ENCODE measurements at places on chromosomes 1 and 21.
A peak's percentile ranks its signal among the peaks of the same experiment; 100 is the strongest.

DNA sequence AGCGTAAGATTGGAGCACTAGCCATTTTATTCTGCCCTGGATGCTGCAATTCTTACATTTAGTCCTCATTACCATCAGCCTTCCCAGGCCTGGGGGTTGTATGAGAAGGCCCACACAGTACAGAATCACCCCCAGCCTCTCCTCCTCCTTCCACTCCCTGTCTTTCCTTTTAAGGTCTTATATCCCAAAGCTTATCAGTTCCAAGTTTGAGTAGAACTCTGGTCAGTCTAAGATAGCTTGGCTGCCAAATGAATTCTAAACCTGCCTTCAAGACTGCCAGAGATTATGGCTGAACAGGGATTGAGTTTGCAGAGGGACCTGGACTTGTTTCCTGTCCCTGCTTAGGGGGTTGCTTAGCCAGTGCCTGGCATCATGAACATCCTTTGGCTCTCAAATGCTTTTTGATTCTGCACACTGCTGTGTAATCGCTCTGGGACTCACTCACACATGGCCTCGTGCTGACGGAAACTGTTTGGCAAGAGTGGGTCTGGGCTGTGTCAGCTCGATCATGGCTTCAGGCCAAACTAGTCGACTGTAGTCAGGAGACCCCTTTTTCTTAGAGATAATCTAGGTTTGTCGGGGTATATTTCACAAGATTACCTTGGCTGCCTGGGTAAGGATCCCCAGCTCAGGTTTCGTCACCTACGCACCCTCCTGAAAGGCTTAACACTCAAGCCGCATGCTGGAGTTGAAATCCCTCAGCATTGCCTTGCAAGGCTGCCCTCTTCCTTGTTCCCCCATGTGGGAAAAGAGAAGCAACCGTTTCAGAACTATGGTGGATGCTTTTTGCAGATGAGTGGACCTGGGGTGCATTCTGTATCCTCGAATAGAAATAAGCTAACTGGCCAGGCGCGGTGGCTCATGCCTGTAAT, 252.6 kb downstream of the NFIA start:
- no peak for DNase-seq

DNA sequence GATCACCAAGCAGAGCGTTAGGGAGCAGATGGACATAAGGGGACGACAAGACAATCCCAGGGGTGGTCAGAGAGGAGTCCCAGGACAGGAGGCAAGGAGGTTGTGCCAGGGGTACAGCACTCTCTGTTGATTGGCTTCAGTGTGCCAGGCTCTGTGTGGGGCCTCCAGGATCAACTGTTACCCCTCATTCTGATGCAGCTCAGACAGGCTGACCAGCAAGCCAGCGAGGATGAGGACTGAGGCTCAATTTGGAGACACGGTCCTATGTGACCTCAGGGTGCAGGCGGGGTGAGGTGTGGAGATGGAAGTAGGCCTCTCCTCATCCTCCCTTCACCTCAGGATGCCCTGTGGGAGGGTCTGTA, 4.0 kb downstream of the HYI start:
- peak; percentile 9 for DNase-seq

DNA sequence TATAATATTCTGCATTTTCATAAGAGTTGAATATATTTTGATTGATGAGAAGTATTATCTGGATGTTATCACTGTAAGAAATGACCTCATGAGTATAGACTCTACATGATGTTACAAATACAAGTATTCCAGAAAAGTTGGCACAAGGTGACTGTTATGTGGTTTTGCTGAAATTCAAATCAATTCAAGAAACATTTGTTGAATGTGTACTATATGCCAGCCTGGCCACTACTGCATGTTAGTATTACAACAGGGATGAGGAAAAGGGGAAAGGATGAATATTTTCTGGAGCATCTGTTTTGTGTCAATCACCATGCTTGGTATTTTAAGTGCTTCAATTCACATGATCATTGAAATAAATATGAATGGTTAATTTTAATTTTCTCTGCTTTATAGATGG, 250.9 kb upstream of the PBX1 start:
- DNase-seq, result no peak

GRCh38 chr1:194731025-194731424, 1544.6 kb upstream of the B3GALT2 start:
- no peak for DNase-seq

DNA sequence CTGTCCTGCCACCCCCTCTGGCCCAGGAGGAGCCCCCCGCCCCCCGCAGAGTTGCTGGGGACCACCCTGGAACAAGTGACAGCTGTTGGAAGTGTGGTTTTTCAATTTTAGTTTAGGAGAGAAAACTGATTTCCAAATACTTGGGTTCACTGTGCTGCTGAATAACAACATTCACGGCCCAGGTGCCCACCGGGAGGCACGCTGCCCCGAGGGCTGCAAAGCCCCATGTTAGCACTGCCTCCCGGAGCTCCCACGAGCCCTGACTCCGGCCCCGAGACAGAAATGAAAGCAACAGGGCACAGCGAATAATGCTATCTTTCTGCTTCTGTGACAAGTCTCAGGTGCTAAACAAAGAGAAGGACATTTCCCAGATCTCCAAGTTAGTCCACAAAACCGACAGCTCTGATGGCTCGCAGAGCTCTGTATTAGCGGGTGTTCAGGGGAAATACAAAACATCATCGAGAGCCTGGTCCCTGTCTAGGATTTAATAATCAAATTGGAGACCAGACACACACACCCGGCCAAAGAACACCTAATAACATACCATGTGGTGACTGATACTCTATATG, 451.5 kb downstream of the KIF26B start:
- peak; percentile 19 for DNase-seq

GRCh38 chr1:42721926-42722325, 18.1 kb downstream of the CLDN19 start:
- no peak for DNase-seq

DNA sequence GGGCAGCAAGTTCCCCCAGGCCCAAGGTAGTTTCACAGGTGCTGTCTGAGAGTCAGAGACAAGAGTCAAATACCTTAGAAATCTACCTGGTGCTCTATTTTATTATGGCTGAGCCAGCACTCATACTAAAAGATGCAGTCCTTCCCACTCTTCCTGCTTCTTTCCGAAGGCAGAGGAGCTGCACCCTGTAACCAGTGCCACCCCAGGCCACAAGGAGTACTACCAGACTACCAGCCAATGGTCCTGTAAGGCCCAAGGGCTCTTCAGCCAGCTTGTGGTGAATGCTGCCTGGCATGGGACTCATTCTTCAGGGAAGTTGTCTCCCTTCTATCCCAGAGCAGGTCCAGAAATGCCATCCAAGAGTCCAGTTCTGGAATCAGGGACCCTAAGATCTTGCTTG, 203.8 kb upstream of the DUSP10 start:
- peak; percentile 41 for DNase-seq

DNA sequence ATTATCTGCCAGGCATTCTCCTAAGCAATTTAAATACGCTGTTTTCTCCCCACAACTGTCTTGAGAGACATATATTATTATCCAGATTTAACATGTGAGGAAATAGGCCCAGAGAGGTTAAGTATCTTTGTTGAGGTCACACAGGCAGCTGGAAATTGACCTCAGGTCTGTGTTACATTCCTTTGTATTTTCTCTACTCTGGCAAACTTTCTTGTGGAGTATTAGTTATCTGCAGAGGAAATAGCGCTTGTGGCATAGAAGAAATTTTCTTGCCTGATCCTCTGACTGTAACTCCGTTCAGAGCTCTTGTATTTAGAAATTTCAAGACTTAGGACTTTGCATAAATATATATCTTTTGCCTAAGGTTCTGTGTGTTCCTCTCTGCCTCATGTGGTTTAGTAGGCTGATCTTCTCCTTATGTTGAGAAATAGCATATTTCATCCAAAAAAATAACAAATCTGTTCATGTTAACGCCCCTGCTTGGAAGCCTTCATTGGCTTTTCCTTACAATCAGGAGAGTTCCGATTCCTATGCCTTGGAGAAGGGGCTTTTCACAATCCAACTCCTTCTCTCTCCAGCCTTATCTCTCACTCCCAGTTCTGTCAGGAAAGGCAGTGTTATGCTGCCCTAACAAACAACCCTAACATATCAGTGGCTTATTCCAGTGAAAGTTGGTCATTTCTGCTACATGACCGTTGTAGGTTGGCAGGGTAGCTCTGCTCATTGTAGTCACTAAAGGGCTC, 2.5 kb upstream of the JUN start:
- DNase-seq, result no peak

GRCh38 chr1:30417701-30418046, 305.7 kb downstream of the MATN1 start:
- no peak for DNase-seq

DNA sequence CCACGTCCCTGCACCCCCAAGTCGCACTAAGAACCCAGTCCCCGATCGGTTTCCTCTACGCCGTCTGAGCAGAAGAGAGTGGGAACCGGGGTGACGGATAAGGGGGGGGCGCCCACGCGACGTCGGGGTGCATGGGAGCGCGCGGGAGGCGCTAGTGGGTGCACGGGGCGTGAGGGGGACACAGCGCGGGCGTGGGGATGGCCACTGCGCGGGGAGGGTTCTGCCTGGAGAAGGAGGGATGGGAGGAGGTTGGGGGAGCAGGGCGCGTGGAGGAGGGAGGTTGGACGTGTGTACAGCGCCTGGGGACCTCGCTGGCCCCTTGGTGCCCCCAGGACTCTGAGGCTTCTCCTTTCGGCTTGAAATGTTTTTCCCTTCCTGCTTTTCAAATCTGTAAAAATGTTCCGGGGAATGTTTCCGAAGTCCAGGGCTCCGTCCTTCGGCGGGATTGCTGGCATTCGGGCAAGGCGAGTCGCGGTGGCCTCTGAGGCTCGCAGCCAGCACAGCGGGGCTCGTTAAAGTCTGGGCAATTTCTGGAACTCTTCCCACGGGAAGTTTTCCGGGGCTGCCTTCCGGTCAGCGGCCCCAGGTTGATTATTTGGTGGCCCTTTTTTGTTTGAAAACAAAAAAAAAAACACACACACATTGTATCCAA, 13.1 kb downstream of the RNF220 start:
- DNase-seq, result no peak

DNA sequence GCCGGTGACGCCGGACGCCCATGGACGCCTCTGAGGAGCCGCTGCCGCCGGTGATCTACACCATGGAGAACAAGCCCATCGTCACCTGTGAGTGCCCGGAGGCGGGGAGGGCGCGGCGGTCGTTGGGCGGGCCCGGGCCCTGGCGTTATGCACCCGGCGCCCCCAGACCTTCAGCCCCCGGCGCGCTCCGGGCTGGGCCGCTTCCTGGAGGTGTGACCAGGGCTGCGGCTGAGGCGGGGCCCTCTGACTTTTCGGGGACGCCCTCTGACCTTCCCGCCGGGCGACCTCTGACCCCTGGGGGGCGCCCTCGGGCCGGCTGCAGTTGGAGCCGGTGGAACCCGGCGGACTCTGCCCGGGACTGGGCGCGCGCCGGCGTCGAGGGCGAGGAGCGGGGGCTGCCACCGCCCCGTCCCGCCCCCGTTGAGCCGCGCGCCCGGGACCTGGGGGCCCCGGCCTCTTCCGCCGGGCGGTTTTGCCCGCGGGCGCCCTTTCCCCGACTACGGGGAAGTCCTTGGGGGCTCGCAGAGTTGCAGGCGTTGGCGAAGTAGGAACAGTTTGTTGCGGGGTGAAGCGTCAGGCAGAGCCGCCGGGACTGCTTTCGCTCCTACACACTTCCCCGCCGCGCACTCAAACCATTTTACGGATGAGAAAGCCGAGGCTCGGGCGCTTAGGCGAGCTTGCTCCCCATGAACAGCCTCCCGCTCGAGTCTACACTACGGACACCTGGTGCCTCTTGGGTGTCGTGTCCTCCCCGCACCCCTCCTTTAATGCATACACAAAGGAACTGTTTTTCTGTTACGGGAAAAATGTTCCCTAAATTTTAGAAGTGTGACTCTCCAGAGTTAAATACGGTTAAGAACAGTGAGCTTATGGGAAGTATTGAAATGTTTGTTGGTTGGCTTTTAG, 618 bp downstream of the TRAPPC10 start:
- DNase-seq, result peak; percentile 86

- peak; percentile 74 for DNase-seq
These were observed 6.2 kb downstream of the BARHL2 start for GRCh38 chr1:90710579-90711536.

Data from H9 (cell line).